ENCODE measurements at places on chromosomes 13 and 19. TPM values are rescaled to one million over a fixed set of nuclear protein-coding genes. Genes with fewer than 3 reads are reported as not detected.

DCT gene
- total RNA-seq = not detected

CEACAM8 gene
- not detected for total RNA-seq

WDR87 gene
- total RNA-seq = not detected

SPATA13 gene
- 13.5 TPM for total RNA-seq

POU4F1 gene
- total RNA-seq = 0.07 TPM

RINL gene
- 4.8 TPM for total RNA-seq

CCDC169 gene
- total RNA-seq = 18.2 TPM

GRCh38 chr13:24605923-24606372 is 74.3 kb upstream of the ATP12A start:
- H3K36me3 ChIP-seq = no peaks in the 10 kb centered on the region
- peak; percentile 72 for DNase-seq
- no peaks in the 10 kb centered on the region for H3K27me3 ChIP-seq
- no peaks in the 10 kb centered on the region for H3K4me1 ChIP-seq
- H3K27ac ChIP-seq = no peak overlapping the region

DNA sequence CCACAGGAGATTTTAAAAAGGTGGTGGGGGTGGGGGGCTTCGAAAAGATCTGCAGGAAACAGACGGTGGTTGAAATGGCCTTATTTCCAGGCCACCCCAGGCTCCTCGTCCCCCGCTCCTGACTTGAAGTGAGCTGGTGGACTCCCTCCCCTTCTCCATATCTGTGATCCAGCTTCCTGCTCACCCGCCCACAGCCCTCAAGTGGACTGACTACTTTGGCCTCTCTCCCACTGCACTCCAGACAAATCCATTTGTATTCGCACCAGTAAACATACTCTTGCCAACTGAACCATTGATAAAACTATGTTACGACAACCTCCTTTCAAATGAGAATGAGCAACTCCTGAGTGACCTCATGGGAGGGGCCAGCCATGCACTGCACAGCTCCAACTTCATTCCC is 259.5 kb downstream of the COL4A1 start:
- DNase-seq = no peak
- H3K4me1 ChIP-seq = no peaks in the 10 kb centered on the region
- no peak overlapping the region for H3K4me3 ChIP-seq
- no peaks in the 10 kb centered on the region for H3K27me3 ChIP-seq
- no peak overlapping the region for H3K27ac ChIP-seq

DNA sequence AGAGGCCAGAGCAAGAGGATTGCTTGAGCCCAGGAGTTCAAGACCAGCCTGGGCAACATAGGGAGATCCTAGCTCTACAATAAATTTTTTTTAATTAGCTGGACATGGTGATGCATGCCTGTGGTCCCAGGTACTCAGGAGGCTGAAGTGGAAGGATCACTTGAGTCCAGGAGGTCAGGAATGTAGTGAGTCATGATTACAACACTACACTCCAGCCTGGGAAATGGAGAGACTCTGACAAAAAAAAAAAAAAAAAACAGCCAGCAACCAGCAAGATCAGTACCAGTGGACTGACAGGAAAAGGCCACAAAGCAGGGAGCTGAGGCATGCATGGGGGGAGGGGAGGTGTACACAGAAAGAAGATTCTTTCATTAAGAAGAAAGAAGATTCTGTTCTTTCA is 52.7 kb upstream of the RFXAP start:
- DNase-seq = no peak
- no peaks in the 10 kb centered on the region for H3K4me1 ChIP-seq
- H3K27me3 ChIP-seq = no peaks in the 10 kb centered on the region
- no peak overlapping the region for H3K4me3 ChIP-seq
- H3K27ac ChIP-seq = no peak overlapping the region

DNA sequence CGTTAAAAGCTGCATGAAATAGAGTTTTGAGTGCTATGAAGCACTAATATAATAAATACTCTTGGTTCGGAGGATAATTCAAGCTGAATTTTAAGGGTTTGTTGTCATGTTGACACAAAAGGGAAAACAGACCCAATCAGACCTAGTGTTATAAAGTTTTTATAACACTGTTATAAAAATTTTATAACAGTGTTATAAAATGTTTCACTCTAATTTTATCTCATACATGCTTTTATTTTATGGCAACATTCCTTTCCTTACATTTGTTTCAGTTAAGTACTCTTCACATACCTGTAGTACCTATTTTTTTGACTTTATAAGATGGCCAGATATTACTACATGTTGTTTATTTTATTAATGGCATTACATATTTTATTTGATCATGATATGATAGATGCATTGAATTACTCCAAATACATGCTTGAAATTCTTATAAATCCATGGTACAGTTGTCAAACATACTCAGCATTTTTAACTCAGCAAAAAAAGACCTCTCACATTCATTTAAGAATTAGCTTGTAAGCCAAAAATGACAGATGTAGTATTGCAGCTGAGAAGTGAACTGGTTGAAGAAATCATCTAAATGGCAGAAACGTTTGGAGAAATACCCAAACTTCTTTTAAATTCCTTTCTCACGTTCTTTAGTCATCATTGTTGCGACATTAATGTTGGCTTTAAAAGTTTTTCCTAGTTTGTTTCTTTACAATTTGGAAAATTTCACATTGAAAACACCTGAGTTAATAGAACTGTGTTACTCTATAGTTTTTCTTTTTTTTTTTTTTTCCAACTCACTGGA is 104.5 kb downstream of the PIBF1 start:
- no peak overlapping the region for H3K4me3 ChIP-seq
- no peaks in the 10 kb centered on the region for H3K36me3 ChIP-seq
- no peak overlapping the region for H3K27ac ChIP-seq
- DNase-seq = no peak

DNA sequence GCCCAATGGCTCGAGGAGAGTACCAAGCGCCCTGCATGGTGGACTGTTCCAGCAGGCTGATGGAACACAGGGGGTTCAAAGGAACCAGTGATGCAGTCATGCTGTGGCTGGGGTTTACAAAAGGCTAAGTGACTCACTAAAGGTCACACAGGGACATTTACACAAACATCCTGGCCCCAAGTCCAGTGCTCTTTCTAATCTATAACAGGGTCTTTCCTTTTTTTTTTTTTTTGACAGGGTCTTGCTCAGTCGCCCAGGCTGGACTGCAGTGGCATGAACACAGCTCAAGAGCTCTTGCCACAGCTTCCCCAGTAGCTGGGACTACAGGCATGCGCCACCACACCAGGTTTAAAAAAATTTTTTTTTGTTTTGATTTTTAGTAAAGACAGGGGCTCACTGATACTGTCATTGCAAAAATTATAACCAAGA is 2.8 kb upstream of the SLC25A15 start:
- no peaks in the 10 kb centered on the region for H3K36me3 ChIP-seq
- no peak overlapping the region for H3K4me3 ChIP-seq
- no peak for DNase-seq
- no peak overlapping the region for H3K27ac ChIP-seq

DNA sequence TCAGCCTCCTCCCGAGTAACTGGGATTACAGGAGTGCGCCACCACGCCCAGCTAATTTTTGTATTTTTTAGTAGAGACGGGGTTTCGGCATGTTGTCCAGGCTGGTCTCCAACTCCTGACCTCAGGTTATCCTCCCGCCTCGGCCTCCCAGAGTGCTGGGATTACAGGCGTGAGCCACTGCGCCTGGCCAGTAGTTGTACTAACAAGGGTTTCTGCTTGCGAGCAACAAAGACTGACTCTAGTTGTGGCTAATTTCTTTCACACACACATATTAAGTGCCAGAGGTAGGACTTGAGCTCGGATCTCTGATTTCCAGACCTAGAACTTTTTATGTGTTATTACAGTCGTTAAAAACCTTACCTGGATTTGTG is 635 bp upstream of the PCCA start:
- peak overlapping the region; percentile 52 for H3K27ac ChIP-seq
- peak; percentile 55 for DNase-seq

- DNase-seq = peak; percentile 47
- peaks cover 4% of the 10 kb centered on the region for H3K4me1 ChIP-seq
- H3K27ac ChIP-seq = no peak within 1 kb of the TSS
These were observed at the start of gene LCP1 for GRCh38 chr13:46181840-46182490. Gene LCP1, minus strand, starts transcription at chr13:46182177. Its CDS starts 22,515 bp downstream, at chr13:46159662.

- H3K27me3 ChIP-seq = no peaks in the 10 kb centered on the region
- H3K27ac ChIP-seq = no peak overlapping the region
- H3K4me1 ChIP-seq = no peaks in the 10 kb centered on the region
- H3K36me3 ChIP-seq = no peaks in the 10 kb centered on the region
These were observed 17.6 kb downstream of the CD70 start for GRCh38 chr19:6573350-6573749.

- H3K36me3 ChIP-seq = no peaks in the 10 kb centered on the region
- H3K4me3 ChIP-seq = no peak overlapping the region
- H3K4me1 ChIP-seq = no peaks in the 10 kb centered on the region
- no peaks in the 10 kb centered on the region for H3K27me3 ChIP-seq
- no peak for DNase-seq
These were observed 86.4 kb downstream of the TSC22D1 start for GRCh38 chr13:44489751-44490150.

DNA sequence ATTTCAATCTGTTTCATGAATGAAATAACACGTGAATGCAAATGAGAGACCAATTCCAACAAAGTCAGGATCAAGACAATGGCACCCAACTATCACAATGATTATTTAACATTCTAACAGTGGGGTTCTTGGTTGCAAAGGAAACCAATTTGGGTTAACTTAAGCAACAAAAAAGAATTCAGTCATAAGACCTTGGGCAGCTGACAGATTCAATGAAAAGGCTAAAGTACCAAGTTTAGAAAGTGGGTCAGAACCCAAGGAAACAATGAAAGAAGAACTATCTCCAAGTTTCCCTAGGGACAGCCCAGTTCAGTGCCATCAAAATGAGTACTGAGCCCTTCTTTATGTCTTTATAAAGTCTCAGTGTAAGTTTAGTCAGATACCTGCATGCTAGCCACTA is 17.5 kb upstream of the SIGLEC14 start:
- no peak overlapping the region for H3K4me3 ChIP-seq
- H3K4me1 ChIP-seq = no peaks in the 10 kb centered on the region
- H3K27ac ChIP-seq = no peak overlapping the region
- H3K36me3 ChIP-seq = no peaks in the 10 kb centered on the region
- DNase-seq = no peak
- H3K27me3 ChIP-seq = peaks cover 4% of the 10 kb centered on the region

DNA sequence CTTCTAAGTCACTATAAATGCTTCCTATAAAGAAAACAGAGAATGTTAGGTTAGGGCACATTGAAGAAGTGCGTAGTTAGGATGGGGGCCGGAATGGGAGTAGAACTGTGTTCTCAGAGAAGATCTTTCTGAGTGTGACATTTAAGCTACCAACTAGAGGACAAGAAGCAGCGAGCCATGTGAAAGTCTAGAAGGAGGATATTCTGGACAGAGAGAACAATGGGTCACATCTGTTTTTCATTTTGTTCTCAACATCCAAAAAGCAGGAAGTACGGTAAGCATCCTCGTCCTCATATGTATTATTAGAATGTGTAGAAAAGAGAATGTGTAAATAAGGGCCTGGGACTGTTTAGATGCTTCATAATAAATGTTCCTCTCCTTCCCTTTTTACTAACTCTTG is 44.5 kb upstream of the PARP4 start:
- no peak overlapping the region for H3K4me3 ChIP-seq
- no peaks in the 10 kb centered on the region for H3K36me3 ChIP-seq
- DNase-seq = no peak
- H3K4me1 ChIP-seq = no peaks in the 10 kb centered on the region
- no peaks in the 10 kb centered on the region for H3K27me3 ChIP-seq

DNA sequence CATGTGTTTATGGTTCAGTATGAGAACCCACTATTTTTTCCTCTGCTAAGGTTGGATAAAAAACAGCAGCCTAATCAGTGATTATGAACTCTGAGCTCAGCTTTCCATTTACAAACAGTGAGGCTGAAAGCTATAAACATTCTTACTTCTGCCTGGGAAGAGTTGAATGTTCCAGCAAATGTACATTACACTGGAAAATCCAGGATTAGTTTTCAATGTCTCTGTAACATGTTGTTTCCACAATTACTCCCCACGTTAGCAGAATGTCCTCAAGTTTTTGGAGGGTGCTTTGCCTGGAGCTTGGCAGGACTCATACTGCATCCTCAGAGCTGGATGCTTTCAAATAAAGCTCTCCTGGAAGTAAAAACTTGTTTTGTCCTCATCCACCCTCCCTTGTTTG is 150.4 kb downstream of the POSTN start:
- H3K27me3 ChIP-seq = no peaks in the 10 kb centered on the region
- no peaks in the 10 kb centered on the region for H3K4me1 ChIP-seq
- DNase-seq = no peak
- no peak overlapping the region for H3K4me3 ChIP-seq
- H3K27ac ChIP-seq = no peak overlapping the region
- H3K36me3 ChIP-seq = no peaks in the 10 kb centered on the region

DNA sequence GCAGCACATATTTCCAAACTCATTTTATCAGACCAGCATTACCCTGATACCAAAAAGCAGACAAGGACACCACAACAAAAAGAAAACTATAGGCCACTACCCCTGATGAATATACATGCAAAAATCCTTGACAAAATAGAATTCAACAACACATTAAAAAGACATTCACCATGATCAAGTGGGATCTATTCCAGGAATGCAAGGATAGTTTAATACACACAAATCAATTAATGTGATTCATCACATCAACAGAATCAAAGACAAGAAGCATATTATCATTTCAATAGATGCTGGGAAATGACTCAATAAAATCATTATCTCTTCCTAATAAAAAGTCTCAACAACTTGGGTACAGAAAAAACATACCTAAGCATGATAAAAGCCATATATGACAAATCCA is 11.2 kb downstream of the ZNF347 start:
- peak overlapping the region; percentile 2 for H3K4me3 ChIP-seq
- no peak for DNase-seq
- H3K4me1 ChIP-seq = no peaks in the 10 kb centered on the region
- H3K36me3 ChIP-seq = peaks cover 84% of the 10 kb centered on the region

DNA sequence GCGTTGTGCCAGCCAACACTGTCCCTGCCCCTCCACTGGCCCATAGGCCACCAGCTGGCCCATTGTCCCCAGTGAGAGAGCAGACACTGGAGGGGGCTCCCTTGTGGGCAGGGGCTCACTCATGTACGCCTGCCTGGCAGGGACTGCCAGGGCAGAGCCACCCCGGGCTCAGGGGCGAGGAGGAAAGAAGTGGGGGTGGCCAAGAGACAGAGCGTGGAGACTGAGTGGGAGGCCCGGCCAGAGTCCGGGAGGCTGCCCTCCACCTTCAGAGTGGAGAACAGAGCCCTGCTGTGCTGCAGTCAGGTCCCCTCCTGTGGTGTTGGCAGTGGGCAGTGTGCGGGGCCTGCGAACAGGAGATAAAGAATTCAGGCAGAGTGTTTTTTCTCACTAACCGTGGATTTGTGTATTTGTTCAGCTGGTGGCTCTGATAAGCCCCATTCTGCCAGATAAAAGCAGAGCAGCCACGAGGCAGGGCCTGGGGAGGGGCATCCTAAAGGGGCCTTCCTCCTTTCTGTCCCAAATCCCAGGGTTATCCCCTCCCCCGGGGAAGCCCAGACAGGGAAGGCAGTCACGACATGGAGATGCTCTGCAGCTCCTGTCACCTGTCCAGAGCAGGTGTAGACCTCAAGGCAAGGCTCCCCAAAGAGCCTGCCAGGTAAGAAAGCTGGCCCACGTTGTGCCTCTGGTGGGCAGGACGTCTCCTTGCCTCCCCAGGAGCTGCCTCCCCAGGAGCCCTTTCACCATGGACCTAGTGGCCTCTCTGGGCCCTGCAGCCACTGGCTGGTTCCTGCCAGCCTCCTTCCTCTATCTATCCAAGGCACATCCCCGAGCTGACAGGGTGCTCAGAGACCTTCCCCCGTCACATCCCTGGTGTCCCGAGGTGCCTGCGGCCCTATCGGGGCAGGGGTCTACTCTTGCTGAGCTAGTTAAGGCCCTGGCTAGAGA is 33.0 kb downstream of the LYL1 start:
- H3K36me3 ChIP-seq = no peaks in the 10 kb centered on the region
- no peak overlapping the region for H3K4me3 ChIP-seq
- peak; percentile 61 for DNase-seq
- H3K4me1 ChIP-seq = peaks cover 10% of the 10 kb centered on the region
